ENCODE measurements at places on chromosomes 4 and X. TPM values are rescaled to one million over a fixed set of nuclear protein-coding genes. Genes with fewer than 3 reads are reported as not detected.

CT45A10 gene
- not detected for total RNA-seq

CENPVL1 gene
- not detected for total RNA-seq

F8 gene
- total RNA-seq: 1.5 TPM

COPS4 gene
- total RNA-seq: 61.3 TPM

GYPA gene
- total RNA-seq: not detected

FATE1 gene
- total RNA-seq: not detected

PCDH10 gene
- total RNA-seq: 21.6 TPM

ARSD gene
- total RNA-seq: 20.1 TPM

ARHGAP6 gene
- 4.4 TPM for total RNA-seq

Measured in placental pericyte (primary cell).